ENCODE measurements at places on chromosomes 2 and 18.

DNA sequence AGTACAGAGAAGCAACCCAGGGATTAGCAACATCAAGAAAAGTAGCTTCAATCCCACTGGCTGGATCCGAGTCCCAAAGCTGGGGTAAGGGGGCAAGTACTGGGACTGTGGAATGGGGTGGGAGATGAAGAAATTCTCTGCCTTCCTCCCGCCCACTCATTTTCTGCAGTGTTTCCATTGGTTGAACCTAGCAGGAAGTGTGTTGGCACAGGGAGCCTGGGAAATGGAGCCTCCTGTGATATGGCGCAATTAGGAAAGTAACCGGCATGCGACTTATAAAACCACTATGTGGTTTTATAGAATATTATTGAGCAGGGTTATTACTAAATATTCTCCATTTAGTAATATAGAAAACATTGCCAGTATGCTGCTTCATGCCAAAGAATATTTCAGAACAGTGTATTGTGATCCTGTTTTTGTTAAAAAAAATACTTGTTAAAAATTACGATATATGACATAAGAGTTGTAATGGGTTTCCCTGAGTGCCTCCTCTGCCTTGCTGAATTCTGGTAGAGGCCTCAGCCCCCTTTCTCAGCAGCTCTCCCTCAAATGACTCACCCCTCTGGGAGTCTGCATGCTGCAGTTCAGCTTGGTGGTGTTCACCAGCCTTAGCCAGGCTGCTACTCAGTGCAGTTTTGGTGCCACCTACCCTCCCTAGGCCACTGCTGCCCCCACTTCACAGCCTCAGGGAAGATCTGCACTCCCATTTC, 60.5 kb downstream of the HK2 start:
- peak; percentile 81 for DNase-seq

DNA sequence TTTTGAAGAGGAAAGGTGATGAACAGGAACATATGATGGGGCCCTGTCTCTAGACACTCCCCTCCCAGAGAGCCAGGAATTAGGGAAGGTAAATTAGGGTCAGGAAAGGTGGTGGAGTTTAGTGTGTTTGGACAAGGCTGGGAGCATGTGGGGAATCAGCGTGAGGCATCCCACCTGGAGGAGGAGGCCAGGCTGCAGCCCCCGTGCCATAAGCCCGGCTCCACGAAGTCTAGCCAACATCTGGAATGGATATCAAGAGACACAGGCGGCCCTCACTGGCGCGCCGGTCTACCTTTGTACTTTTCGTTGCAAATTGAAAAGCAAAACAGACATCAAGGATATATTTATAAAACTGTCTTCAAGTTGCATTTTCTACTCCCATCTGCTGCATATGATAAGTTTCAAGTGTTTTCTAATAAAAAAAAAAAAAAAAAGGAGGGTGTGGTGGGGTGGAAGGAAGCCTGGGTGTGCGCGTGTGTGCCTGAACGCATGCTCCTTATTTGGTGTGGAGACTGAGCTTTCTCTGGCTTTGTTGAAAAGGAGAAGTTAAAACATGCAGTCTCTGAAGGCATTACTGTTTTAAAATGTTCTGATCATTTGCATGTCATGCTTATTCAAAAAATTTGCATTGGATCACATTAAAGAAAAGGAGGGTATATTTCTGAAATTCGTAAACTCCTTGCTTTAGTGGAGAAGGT, 546.7 kb upstream of the ID2 start:
- no peak for DNase-seq

DNA sequence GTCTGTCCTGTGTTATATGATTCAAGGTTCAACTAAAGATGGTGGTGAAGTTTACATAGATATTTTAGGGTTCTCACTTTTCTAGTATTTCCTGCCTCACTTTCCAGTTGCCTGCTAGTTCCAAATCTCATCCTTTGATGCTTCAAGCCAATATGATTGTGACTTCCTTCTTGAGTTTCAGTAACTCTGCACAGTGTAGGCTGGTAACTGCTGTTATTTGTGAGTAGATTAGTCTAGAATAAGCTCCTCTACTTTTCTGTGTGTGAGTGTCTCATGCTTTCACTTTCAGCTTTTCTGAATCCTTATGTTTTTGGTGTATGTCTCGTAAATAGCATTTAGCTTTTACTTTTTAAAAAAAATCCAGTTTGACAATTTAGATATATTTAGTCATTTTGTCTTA, 42.6 kb downstream of the GALNT1 start:
- no peak for DNase-seq

- DNase-seq, result no peak
These were observed 543.7 kb downstream of the TRIB2 start for GRCh38 chr2:13260402-13260801.

- peak; percentile 40 for DNase-seq
These were observed 61.2 kb downstream of the FARSB start for GRCh38 chr2:222594679-222595078.

GRCh38 chr2:59018737-59019136, 777.6 kb upstream of the FANCL start:
- DNase-seq, result no peak

DNA sequence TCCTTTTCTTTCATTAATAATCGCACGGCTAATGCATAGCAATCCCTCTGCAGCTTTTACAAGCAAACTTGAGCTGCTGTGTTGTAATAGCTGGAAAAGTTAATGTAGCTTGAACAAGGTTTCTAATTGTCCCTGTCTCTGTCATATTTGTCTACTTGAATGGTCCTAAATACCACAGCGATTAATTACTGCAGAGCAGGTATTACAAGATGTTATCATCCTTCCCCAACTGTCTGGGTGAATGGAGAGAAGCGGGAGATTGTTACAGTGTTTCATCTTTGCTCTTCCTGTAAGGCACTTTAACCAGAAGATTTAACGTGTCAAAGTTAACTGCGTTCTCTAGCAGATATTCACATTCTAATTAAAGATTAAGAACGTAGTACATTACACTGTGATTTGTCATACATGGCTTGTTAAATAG, 422.2 kb upstream of the POU3F3 start:
- no peak for DNase-seq

DNA sequence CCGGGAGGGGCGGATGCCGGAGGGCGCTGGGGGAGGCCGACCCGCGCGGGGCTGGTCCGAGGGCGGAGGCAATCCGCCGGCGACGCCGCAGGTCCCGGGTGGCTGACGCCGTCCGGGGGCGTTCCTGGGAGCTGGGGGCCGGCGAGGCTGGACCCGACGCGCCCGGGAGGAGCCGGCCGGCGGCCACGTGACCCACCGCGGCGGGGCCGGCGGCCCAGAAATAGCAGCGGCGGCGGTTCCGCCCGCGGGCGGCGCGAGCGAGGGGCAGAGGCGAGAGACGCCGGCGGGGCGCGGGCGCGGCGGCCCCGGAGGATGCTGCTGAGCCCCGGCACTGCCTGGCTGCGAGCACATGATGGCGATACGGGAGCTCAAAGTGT, at the start of gene RAB31:
RAB31 (plus strand) TSS at position 245 of the 377 bp plus-strand sequence; CDS start at position 350, 105 bp downstream.
- peak; percentile 83 for DNase-seq

DNA sequence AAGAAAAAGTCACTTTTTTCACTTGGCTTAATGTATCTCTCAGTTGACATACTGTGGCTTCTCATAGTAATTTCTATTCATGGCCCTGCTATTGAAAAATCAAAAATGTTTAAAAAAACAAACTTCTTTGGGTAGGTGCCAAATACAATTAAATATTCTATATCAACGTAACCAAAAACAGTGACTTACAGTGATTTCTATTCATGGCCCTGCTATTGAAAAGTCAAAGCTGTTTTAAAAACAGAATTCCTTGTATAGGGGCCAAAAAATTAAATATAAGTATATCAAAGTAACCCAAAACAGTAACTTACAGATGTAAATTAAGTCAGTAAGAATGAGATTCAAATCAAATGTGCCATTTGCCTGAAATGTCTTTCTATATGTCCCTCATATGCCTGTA, 31.4 kb upstream of the CD302 start:
- DNase-seq, result no peak

GRCh38 chr18:37669991-37670534, 104.5 kb upstream of the CELF4 start:
- no peak for DNase-seq

GRCh38 chr2:168603439-168603961, 147.4 kb downstream of the CERS6 start:
- DNase-seq, result peak; percentile 69

DNA sequence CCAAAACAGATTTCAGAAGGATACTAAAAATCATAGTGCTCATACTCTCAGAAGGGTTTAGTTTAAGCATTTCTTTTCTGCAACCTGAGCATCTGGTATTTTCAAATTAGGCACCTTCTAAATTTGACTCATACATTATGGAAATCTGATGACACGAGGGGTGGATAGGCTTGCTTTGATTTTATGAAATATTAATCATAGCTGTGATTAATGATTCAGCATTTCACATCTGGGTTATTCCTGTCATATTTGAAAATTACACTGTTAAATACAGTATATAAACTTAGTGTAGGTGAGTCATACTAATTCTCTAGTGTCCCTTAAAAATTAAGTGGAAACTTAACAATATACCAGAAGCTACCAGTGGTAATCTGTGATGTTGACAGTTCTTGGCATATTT, 47.7 kb downstream of the MRPS9 start:
- DNase-seq, result no peak
